ENCODE measurements at places on chromosomes 2 and 18.

DNA sequence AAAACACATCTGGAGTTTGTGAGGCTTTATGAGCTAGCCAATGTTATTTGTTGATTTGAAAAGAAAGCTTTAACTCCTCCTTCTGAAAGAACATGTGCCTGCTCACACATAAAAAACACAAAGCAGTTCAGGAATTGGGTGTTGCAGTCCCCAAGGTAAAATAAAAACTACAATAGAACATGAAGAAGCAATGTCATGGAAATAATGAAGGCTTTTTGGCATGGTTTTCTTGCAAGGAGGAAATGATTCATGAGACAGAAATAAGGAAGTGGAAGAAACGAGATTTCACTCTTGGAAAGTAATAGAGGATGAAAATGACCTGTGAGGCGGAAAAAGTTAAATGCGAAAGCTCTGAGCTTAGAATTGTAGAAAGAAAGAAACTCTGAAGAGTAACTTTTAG lies 81.1 kb downstream of the TRIB2 start:
- no peak for DNase-seq

DNA sequence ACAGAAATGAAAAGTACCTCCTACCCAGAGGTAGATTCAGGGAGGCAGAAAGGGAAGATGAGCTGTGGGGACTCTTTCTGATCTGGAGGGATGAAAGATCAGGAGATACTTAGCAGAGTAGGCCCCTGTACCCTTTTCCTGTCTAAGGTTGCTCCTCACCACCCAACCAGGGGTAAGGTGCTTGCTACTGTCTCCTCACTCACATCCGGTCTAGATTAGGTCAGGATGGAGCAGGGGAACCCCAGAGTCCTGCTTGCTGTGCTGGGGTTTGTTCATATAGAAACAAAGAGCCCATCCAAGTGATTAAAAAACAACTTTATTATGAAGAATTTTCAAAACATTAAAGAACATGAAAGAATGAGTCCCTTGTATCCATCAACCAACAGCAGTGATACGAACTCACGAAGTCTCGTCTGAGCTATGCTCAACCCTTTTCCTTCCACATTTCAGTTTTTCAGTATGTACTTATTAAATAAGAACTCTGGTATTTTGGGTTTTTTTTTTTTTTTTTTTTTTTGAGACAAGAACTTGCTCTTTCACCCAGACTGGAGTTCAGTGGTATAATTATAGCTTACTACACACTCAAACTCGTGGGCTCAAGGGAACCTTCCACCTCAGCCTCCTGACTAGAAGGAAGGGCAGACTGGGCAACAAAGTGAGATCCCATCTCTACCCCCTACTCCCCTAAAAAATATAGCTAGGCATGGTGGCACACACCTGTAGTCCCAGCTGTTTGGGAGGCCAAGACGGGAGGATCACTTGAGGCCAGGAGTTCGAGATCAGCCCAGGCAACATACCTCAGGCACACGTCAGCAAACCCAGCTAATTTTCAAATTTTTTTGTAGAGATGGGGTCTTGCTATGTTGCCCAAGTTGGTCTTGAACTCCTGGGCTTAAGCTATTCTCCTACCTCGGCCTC lies 28.5 kb upstream of the MCFD2 start:
- DNase-seq, result no peak

GRCh38 chr2:216520112-216520511 lies 21.5 kb downstream of the RPL37A start:
- DNase-seq, result no peak

DNA sequence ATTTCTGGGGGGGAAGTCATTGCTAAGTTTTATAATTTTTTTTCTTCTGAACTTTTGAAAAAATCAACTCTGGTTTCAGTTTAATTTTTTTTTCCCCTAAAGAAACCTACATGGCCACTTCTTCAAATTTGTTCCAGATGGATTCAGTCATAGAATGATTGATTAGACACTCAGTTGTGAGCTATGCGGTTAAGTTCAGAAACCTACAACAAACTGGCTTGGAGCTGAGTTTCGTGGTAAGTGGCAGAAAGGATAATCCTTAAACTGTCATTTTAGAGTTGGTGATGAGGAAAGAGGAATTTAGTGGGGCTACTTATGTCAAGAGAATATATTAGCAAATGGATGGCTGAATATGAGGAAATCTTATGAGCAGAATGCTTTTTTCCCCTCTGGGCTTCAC lies 23.7 kb downstream of the EFEMP1 start:
- no peak for DNase-seq

GRCh38 chr18:63817441-63818051 lies 42.3 kb downstream of the SERPINB7 start:
- no peak for DNase-seq

GRCh38 chr2:240711296-240711695 lies 19.6 kb downstream of the AQP12A start:
- no peak for DNase-seq

DNA sequence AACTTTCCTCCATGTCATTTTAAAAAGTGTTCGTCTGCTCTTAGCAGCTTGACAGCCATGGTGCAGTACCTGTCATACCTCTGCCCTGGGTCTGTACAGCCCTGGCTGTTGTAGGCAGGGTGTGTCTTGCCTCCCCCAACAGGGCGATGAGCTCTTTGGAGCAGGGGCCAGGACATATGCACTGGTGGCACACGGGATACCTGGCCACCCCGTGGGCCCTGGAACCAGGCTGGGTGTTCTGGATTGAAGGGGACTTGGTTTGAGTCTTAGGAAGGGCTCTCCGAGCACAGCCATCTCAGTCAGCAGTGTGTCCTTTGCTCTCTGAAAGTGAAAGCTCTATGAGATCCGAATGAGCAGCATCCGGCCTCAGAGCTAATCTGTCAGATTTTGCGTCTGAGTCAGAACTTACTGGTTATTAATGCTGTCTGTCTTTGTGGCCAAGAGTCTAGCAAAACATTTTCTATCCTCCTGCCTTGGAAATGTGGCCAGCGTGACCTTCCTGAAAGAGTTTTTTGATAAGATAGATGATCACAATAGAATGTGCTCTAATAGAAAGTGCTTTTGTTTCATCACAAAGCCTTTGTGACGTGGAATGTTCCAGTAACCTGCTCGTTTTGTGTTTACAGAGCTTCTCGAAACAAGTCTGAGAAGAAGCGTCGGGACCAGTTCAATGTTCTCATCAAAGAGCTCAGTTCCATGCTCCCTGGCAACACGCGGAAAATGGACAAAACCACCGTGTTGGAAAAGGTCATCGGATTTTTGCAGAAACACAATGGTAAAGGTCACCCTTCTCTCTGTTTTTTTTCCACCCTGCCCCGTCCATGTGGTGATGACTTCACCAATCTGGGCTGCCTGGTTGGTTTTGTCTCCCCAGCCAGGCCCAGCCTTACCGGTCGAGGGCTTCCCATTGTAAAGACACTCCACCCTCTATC lies 77.3 kb upstream of the RPL31 start:
- no peak for DNase-seq

DNA sequence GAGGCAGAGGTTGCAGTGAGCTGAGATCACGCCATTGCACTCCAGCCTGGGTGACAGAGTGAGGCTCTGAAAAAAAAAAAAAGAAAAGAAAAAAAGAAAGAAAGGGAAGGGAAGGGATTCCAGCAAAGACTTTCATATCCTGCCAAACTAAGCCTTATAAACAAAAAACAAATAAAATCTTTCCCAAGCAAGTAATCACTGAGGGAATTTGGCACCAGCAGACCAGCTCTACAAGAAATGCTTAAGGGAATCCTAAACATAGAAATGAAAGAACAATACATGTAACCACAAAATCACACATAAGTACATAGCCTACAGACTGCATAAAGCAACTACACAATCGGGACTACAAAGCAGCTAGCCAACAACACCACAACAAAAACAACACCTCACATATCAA lies 79.1 kb downstream of the TRABD2A start:
- DNase-seq, result no peak

- no peak for DNase-seq
Observed at GRCh38 chr18:79489051-79489898, 93.5 kb downstream of the NFATC1 start.

DNA sequence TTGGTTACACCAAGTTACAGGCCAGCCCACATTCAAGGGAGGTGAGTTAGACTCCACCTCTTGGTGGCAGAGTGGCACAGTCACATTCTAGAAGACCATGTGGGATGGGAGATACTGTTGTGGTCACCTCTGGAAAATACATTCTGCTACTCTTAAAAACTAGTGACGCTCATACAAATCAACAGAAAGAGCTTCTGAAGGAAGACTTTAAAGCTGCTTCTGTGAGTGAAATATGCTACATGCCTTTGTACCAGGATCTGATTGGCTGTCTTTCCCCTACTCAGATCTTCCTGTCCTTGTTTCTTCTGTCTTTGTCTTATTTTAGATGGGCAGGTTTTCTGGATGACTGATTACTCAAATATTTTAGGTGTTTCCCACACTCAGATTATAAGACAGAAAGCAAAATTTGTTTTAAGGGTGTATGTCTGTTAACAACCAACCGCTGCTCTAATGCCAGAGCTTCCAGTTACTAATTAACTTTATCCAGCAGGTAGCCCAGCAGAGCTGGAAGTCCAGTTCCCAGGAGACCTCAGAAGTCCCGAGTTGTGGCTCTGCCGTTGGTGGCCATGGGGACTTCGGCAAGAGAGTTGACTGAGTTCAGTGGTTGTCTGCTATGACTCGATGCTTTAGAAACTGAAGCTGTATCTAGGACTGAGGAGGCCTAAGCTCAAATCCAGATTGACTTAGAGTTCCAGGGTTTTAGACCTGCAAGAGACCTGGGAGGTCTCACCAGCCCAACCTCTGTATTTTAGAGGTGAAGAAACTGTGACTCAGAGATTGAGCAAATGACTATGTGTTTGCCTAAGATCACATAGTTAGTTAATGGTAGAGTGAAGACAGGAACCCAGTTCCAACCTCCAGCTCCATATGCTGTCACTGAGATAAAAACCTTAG lies 7.4 kb downstream of the IL1R2 start:
- DNase-seq, result no peak

GRCh38 chr18:616380-616995 lies 19.7 kb downstream of the CLUL1 start:
- DNase-seq, result no peak

DNA sequence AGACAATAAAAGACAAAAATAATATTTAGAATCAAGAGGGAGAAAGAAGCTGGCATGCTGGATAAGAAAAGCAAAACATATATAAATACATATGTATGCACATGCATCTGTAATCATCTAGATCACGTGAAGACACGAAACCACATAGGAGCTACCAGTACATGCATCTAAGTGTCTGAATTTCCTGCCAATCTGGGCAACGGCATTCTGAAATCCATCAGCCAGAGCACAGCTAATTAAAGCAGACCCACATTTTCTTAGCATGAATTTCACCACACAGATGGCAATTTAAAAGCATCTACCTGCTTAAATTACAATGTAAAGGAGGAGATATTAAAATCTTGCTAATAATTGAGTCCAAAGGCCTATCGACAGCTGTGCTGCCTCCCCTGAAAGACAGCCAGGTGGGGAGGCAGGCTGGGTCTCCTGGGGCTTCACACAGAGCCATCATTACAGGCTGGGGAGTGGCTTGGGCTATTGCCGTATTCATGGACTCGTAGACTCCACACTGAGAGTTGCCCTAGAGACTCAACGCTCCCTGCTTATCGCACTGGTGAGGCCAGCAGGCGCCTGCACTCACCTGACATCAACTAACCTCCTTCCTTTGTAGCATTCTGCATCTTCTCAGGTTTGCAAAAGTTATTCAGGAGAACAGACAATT lies 272.5 kb upstream of the PXDN start:
- no peak for DNase-seq

DNA sequence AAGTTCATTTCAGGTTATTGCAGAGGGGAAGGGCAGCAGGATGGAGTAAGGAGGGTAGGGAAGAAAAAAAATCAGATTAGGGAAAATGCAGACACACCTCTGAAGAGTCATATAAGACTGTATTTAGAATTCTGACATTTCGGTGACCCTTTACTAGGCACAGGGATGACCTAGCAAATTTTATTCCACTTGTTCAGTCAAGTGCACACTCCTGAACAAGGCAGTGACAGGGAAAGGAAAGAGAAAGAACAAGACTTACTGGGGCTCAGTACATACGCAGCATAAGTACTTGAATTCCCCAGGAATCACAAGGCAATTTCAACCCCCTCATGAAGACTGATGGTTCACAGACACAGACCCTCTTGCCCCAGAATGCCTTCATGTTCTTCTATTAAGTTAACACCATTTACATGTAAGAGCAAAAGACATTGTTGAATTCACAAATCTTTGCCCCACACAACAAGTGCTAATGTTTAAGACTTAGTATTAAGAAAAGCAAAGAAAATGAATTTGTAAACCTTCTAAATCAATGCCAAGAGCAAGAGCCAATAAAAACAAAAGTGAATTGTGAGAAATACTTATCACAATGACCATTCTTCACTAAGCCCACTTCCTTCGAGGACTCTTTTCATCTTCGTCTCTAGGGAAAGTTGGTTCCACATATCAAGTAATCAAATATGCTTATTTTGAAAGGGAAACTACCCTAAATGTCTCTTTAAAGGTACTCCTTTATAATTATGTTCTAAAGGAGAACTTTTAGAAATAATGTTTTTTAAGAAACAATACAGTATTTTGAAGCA lies 47.0 kb downstream of the COBLL1 start:
- DNase-seq, result no peak

DNA sequence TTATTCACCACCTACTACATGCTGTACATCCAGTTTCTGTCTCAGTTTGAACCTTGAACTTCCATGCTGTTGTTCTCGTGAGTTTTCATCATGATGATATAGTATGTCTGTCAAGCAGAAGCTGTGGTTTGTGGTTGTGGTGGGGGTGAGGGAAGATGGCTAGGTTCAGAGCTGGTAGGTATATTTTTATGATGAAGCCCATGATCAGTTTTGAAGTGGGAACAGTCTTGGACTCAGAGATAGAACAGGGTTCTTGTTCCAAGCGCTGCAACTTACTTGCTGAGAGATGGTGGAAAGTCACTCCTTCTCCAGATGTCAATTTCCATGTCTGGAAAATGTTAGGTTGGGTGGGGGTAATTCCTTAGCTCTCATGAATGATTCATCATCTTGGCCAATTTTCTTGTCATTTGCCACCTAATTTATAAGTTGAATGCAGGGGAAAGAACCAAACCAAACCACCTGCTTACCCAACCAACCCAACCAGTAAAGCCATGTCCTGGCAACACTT lies 21.6 kb downstream of the PMAIP1 start:
- no peak for DNase-seq

DNA sequence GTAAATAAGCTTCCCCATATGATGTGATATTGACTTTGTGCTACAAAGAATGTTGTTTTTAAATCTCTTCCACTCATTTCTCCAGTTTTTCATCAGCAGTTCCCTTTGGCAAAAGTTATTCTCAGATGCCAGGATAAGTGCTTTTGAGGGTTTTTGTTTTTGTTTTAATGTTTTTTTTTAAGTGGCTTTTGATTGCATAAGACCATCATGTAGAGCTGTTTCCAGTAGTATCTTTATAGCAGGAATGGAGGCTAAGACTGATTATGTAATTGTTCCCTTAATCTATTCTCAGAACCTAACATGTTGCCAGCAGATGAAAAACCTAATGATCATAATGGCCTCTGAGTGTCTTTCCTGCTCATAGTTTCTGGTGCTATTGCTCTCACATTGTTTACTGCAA lies 77.9 kb downstream of the CABLES1 start:
- DNase-seq, result no peak
